Suprapubic skin (tissue), 4 donors: ENCODE measurements at places on chromosomes 12 and 14.

- no peak overlapping the region for H3K27ac ChIP-seq
- no peaks in the 10 kb centered on the region for H3K36me3 ChIP-seq
- DNase-seq = no peak
- no peaks in the 10 kb centered on the region for H3K27me3 ChIP-seq
Observed at GRCh38 chr14:98070536-98070935, 1201.5 kb downstream of the BCL11B start.

DNA sequence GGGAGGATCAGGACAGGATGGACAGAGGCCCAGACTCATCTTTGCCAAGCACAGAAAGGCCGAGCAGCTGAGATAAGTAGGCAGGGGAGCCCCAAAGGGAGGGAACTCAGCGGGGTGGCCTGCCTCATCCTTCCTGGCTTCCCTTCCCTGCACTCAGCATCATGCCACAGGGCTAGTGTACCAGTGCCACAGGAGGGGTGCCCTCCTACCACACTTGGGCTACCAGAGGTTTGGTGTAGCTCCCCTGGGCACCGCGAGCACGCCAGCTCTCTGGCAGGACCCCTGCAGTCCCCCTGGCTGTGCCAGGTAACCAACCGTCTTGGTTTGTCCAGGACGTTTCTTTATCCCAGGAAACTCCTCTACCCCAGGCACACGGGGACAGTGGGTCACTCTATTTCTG is 123.5 kb downstream of the ESRRB start:
- H3K4me1 ChIP-seq = no peaks in the 10 kb centered on the region
- peaks cover 10% of the 10 kb centered on the region for H3K27me3 ChIP-seq
- peak; percentile 37 for DNase-seq
- no peak overlapping the region for H3K4me3 ChIP-seq
- no peak overlapping the region for H3K27ac ChIP-seq

DNA sequence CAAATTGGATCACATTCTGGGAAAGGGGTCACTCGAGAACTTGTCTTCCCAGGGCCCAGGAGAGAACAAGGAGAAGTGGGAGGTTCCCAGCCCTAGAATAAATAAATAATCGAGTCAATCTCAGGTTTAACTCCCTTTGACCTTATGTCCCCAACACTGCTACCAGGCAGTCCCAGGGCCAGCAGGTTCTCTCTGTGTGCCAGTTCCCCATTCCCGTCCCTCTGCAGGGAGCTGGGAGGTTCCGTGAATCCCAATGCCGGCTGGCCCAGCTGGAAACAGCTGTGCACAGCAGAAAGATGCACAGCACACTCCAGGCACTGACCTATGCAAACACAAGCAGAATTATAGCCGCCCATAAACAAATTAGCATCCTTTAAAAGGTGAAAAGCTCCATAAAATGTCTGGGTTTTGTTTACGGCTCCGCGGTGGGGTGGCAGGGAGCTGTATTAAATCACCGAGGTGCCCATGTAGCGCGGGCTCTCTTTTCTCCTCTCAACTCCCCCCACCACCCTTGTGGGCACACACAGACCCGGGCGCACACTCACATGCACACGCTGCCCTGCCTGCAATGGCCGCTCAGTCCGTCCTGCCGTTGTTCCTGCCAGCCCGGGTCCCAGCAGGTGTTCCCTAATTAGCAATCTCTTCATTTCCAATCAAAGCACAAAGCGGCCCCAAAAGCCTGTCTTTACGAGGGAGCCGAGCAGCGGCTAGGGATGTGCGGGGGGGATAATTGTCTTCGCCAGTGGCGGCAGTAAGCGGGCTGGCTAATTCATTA is 46.6 kb upstream of the ESRRB start:
- peaks cover 38% of the 10 kb centered on the region for H3K27me3 ChIP-seq
- H3K4me3 ChIP-seq = no peak overlapping the region
- H3K4me1 ChIP-seq = peaks cover 3% of the 10 kb centered on the region
- H3K36me3 ChIP-seq = no peaks in the 10 kb centered on the region
- DNase-seq = no peak
- H3K27ac ChIP-seq = no peak overlapping the region

DNA sequence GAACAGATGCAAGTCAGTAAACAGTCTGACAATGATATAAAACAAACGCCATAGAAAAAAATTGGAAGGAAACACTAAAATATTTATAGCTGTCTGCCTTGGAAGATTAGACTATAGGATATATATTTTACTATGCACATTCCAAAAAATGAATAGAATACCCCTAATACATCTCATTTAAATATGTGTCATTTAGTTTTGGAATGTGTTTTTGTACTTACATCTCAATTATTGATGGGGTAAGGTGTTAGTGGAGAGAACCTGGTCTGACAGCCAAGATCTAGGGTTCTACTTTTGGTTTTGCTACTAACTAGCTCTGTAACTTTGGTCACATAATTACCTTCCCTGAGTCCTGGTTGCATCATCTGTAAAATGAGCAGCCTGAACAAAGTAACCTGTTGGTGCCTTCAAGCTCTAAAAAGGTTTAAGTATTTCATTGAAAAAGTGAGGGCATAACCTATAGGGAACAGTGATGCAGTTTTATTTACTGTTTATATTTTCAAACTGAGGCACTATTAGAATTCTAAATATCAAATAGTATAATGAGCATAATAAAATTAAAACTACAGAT is 28.6 kb upstream of the SLC6A13 start:
- no peaks in the 10 kb centered on the region for H3K4me1 ChIP-seq
- DNase-seq = no peak

DNA sequence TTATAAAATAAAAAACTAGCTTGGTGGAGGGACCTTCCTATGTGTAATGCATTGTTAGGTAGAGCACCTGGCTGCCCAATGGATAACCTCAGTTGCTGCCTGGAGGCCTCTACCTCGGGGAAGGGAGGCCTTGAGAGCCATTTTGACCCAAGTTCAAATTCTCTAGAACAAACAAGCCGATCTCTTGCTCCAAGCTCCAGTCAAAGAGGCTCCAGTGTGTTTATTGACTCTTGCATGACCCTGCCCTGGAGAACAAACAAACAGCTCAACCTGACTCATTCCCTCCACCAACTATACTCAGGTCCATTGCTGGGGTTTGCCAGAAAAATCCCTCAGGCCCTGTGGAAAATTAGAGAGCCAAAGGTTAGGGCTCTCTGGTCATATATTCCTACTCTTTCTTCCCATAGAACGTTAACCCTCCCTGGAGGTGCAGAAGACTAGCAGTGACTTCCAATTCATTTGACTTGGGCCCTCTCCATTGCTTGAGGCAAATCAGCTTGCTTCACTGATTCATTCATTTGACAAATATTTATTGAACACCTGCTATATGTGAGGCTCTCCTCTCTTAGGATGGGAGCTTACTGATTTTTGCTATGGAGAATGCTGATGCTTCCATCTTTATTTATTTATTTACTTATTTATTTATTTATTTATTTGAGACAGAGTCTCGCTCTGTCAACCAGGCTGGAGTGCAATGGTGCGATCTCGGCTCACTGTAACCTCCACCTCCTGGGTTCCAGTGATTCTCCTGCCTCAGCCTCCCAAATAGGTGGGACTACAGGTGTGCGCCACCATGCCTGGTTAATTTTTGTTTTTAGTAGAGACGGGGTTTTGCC is 73.7 kb upstream of the CISTR start:
- no peaks in the 10 kb centered on the region for H3K4me1 ChIP-seq
- H3K27me3 ChIP-seq = peaks cover 5% of the 10 kb centered on the region
- DNase-seq = no peak
- no peak overlapping the region for H3K27ac ChIP-seq
- no peak overlapping the region for H3K4me3 ChIP-seq
- no peaks in the 10 kb centered on the region for H3K36me3 ChIP-seq

DNA sequence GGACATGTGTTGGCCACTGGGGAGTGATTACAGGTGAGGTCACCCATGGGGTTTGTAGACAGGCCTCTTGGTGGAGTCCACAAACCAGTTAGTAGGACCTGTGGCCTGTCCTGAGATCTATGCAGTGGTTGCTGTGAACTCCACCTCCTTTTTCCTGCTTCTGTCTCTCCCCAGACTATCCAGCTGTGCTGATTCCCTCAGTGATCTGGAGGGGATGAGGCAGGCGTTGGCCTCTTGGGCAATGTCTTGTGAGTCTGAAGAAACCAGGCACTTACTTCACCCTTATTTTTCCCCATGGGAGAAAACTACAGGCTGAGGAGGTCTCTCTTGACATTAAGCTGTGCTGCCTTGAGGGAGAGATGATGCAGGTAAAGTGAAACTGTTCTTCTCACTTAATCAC is 257.2 kb upstream of the PRICKLE1 start:
- no peaks in the 10 kb centered on the region for H3K36me3 ChIP-seq
- H3K4me1 ChIP-seq = no peaks in the 10 kb centered on the region

DNA sequence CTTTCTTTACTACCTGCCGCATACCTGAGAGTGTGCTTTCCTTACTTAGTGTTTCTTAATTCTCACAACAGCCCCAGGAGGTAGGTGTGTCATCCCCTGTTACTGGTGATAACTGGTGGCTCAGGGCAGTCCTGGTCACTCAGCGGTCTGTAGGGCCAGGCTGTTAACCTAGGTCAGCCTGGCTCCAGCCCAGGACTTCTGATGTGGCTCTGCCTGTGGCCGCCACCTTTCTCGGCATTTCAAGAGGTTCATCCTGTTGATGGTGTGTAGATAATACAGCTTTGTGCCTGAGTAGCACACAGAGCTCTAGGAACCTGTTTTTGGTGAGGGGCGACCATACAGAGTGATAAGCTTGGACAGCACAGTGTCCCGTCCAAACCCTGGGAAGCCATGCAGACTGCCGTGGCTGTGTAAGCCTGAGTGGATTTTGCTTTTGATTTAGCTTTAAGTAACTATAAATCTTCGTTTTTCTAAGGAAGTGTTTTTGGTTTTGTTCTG is 11.9 kb upstream of the DNAH10 start:
- H3K27ac ChIP-seq = no peak overlapping the region
- no peaks in the 10 kb centered on the region for H3K4me1 ChIP-seq
- H3K36me3 ChIP-seq = peaks cover 84% of the 10 kb centered on the region
- no peak for DNase-seq

GRCh38 chr14:65872536-65872935 is 460.0 kb downstream of the FUT8 start:
- H3K4me3 ChIP-seq = no peak overlapping the region
- H3K4me1 ChIP-seq = no peaks in the 10 kb centered on the region
- no peaks in the 10 kb centered on the region for H3K36me3 ChIP-seq
- no peak for DNase-seq

DNA sequence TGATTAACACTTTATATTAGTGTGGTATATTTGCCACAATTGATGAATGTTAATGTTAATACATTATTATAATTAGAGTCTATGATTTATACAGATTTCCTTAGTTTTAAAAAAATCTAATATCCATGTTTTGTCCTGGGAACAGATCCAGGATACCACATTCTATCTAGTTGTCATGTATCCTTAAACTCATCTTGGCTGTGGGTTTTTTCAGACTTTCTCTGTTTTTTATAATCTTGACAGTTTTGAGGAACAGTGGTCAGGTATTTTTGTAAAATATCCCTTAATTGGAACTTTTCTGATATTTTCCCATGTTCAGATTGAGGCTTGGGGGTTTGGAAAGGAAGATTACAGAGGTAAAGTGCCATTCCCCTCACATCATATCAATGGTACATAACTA is 104.1 kb downstream of the LMNTD1 start:
- no peak for DNase-seq
- H3K27ac ChIP-seq = no peak overlapping the region
- H3K4me3 ChIP-seq = no peak overlapping the region
- H3K27me3 ChIP-seq = no peaks in the 10 kb centered on the region
- H3K4me1 ChIP-seq = no peaks in the 10 kb centered on the region
- H3K36me3 ChIP-seq = no peaks in the 10 kb centered on the region

DNA sequence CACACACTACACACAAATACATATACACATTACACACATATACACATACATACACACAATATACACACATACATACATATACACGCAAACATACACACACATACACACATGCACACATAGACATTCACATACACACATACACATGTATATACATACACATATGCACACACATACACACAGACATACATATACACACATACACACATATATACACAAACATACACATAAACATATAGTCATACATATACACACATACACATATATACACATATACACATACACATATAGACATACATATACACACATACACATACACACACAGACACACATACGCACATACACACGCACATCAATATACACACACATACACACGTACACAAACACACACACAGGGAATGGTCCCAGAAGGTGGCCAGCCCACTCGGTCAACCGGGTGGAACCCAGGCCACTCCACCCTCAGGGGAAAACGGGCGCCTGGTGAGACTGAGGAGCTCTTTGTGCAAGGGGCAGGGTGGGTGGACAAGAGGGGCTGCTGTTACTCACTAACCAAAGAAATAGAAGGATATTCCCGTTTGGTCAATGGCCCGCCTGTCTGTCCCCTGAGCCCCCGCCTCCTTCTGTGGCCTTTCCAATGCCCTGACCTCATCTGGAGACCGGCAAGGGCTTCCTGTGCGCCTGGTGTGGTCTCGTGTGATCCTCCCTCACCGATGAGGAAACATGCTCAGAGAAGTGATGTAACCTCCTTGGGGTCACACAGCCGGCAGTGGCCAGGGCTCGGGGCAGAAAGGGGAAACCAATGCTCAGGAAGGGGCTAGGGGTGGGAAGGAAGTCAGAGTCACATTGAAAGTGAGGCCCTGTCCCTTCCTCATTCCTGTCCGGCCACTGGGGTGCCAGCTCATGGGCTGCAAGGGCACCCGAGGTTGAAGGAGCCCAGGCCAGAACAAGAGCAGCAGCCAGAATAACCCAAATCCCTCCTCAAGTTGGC is 5.3 kb downstream of the TRPV4 start:
- peaks cover 35% of the 10 kb centered on the region for H3K4me1 ChIP-seq
- H3K4me3 ChIP-seq = no peak overlapping the region

DNA sequence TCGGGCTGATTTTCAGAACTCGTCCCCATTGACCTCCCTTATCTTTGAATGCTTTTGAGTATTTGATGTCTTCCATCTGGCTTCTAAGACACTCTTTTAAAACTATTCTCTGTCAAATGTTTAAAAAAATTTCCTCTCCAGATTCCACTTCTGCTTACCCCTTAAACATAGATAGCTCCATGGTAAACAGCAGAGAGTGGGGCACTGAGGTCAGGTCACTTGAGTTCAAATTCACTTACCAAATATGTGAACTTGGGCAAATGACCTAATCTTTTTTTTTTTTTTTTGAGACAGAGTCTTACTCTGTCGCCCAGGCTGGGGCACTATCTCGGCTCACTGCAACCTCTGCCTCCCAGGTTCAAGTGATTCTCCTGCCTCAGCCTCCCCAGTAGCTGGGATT is 126.8 kb upstream of the CPSF6 start:
- no peaks in the 10 kb centered on the region for H3K27me3 ChIP-seq
- H3K4me3 ChIP-seq = no peak overlapping the region
- DNase-seq = no peak
- H3K4me1 ChIP-seq = peaks cover 7% of the 10 kb centered on the region
